ENCODE measurements at places on chromosomes 12 and 14.
A peak's percentile ranks its signal among the peaks of the same experiment; 100 is the strongest.

- no peak for DNase-seq
These were observed 31.2 kb downstream of the CCDC59 start for GRCh38 chr12:82326905-82327503.

- no peak for DNase-seq
These were observed 154.3 kb downstream of the CEP83 start for GRCh38 chr12:94305130-94305957.

GRCh38 chr12:114998750-114999128 is 314.8 kb upstream of the TBX3 start:
- no peak for DNase-seq

DNA sequence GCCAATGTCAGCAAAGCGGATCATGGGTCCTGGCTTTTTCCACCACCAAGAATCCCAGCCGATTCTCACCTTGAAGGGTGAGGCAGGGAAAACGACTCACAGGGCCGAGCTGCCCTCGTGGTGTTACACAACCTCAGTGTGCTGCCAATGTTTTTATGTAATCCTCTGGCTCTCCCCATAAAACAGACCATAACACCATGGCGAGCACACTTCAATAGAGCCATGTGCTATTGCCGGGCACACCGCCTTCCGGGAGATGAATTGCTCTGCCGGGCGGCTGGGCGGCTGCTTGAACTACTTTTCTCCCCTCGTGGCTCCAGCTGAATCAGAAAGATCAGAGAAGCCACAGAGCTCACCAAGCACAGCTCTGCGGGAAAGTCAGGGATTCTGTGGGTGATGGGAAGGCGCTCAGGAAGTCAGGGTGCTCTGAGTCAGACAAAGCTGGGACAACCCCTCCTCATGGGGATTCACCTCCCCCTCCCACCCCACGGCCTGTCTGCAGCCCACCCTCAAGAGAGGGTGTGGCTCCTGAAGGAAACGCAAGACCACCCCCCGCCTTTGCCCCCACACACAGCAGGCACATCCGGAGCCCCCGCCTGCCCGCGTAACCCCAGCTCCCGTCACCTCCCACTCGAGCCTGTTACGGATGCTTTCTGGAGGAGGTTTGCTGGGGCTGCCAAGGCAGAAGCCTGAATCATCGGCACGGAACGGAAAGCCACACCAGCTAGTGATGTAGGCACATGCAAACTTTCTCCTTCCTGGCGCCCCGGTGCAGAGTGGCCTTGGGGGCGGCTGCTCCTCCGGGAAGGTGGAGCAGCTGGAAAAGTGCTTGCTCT is 1.8 kb downstream of the GALNT9 start:
- DNase-seq: peak; percentile 7

DNA sequence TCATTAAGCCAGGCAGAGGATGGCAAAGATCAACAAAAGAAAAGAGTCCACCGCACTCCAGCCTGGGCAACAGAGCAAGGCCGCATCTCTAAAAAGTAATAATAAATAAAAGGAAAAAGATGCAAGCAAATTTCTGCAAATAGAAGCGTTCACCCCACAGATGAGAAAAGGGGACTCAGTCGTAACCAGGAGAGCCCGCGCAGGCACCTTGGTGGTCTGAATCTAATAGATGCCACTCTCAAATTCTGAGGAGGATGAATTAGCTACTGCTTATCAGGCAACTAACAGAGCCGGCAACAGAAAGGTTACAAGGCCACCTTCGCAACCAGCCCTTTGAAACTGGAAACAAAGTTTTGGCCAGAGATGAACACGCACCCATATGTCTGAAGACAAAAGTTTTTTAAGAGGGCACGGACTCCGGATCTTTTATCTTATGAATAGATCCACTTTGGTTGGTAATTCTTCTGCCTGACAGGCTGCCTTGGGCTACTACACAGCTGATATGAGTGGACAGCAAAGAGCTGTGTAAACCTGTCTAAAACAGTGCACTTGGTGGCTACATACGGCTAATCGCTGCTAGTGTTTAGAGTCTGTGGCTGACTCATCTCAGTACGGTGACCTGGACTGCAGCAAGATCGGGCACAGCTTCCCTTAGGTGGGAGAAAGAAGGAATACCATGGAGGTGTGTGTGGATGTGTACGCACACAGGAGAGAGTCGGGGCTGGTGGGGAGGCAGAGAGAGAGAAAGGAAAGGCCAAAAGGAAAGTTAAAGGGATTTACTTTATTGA is 32.9 kb upstream of the TTC7B start:
- DNase-seq: no peak

DNA sequence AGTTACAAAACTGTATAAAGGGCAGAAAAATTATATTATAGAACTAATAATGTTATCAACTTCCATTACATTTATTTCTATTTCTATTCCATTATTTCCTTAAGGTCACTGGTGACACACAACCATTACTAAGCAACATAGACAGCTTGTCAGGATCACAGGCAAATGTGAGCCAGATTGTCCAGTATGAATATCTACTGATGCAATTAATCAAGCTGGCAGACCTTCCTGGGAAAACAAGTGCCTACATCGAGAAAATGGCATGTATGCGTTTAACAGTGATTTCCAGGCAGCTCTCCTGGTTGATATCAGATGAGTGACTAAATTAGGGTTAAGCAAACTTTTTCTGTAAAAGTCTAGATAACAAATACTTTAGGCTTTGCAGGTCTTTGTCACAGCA is 36.9 kb upstream of the TSPAN8 start:
- no peak for DNase-seq

- DNase-seq: no peak
These were observed 41.0 kb downstream of the FAM186A start for GRCh38 chr12:50355365-50355764.
